ENCODE measurements at places on chromosomes 5 and 9.

GRCh38 chr5:131968396-131968954 is 23.0 kb upstream of the MEIKIN start:
- DNase-seq = no peak

DNA sequence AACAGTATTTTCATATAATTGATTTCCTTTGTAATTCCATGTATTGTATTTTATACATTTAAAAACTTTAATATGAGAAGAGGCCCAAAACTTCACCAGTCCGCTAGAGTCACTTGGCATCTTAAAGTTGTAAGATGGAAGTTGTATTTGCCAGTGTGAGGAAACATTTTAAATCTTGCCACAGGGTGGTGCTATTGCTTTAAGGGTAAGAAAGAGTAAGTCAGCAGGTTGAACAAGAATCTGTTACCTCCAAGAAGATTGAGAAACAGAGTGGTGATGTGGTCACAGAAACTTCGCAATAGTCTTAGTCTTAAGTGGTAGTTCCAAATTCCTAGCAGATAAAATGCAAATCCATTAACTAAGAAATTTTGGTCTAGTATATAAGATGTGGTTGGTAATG is 39.8 kb upstream of the RANBP6 start:
- no peak for DNase-seq

- no peak for DNase-seq
Observed at GRCh38 chr5:145295236-145295835, 539.8 kb downstream of the PRELID2 start.

DNA sequence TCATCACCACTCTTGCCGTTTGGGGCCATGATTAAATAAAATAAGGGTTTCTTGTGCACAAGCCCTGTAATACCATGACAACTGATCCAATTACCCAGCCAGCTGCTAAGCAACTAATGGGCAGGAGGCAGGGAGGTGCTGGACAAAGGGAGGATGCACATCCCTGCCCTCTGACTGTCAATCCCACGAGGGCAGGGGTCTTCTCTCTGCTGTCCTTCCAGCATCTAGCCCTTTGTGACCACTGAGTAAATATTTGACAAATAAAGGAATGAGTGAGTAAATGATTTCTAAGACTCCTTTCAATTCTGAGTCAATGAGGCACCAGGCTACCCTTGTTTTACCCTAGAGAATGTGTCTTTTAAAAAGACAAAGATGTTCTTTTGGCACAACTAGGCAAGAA is 247.1 kb downstream of the SYK start:
- no peak for DNase-seq

- DNase-seq = no peak
Observed at GRCh38 chr5:65482296-65482735, 596 bp upstream of the ADAMTS6 start.

DNA sequence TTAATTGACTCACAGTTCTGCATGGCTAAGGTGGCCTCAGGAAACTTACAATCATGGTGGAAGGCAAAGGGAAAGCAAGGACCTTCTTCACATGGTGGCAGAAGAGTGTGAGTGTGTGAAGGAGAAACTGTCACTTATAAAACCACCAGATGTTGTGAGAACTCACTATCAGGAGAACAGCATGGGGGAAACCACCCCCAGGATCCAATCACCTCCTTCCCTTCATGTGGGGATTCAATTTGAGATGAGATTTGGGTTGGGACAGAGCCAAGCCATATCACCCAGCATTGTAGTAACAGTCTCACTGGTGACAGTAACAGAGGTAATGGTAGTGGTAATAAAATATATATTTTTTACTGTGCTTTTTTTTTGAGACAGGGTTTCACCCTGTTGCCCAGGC is 18.1 kb downstream of the ZBTB5 start:
- no peak for DNase-seq

All from NCI-H524 treated with DMSO at 0.1 percent for 48 hours (cell line).